ENCODE measurements at places on chromosomes 13 and 19.

DNA sequence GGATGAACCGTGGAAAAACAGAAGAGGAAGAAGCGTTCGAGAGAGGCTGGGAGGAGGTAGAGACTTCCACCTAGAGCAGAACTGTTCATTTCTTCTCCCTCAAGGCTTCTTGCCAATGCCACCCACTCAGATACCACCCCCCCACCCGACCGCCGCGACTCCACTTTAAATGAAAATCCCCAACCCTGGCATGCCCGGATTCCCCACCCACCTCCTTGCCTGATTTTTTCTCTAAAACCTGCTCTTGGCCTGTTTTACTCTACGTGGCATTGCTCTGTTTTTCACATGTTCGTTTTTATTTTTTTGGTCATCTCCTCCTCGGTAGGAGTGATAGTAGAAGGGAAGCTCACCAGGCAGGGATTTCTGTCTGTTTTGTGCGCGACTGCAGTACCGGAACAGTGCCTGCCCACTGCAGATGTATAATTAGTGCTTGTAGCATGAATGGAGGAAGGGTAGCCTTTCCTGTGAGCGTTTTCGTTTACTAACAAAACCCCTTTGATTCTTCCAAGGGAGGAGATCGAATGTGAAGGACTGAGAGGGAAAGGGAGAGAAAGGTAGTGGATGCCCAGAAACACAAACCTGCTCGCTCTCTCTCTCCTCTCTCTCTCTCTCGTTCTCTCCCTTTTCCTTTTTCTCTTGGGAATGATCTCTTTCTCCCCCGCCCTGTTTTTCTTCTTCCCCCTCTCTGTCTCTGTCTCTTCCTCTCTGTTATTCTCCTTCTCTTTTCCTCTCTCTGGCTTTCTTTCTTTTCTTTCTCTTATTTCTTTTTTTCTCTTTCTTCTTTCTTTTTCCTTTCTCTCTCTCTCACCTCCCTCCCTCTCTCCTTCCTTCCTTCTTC is 2.2 kb downstream of the CD70 start:
- DNase-seq, result no peak

DNA sequence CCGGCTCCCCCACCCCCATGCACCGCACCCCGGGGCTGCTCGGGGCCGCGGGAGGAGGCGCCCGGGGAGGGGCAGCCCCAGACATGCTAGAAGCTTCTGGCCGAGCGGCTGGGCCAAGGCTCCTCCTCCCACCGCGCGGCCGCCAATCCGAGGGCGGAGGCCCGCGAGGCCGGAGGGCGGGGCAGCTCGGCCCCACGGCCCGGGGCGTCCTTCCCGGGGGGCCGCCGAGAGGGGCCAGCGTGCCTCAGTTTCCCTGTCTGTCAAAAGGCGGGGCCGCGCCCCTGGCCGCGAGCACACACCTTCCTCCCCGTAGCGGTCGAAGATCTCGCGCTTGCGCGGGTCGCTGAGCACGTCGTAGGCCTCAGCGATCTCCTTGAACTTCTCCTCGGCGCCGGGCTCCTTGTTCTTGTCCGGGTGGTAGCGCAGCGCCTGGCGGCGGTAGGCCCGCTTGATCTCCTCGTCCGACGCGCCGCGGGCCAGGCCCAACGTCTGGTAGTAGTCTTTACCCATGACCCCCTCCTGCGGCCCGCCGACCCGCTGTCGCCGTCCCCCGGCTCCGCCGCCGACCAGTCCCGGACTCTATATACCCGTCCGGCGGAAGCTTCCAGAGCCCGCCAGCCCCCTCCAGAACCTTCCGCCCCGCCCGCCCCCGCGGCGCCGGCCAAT is at the start of gene DNAJB1:
Gene DNAJB1, minus strand, starts transcription at position 558 of the 666 bp plus-strand sequence. Its CDS starts 48 bp downstream, at position 510.
- peak; percentile 33 for DNase-seq

- DNase-seq, result no peak
These were observed 9.8 kb downstream of the SIGLEC10 start for GRCh38 chr19:51407511-51408131.

DNA sequence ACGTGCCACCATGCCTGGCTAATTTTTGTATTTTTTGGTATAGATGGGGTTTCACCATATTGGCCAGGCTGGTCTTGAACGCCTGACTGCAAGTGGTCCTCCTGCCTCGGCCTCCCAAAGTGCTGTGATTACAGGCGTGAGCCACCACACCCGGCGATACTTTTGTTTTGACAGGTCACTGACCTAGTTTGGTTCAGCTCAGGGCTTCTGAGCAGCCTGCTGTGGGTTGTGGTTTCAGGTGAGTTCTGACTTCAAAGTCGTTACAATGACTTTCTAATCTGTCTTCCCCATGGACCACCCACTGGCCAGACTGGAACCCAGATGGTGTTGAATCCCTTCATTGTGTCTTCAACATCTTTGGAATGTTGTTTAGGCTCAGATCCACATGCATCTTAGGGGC is 73.8 kb downstream of the TRPM4 start:
- no peak for DNase-seq

DNA sequence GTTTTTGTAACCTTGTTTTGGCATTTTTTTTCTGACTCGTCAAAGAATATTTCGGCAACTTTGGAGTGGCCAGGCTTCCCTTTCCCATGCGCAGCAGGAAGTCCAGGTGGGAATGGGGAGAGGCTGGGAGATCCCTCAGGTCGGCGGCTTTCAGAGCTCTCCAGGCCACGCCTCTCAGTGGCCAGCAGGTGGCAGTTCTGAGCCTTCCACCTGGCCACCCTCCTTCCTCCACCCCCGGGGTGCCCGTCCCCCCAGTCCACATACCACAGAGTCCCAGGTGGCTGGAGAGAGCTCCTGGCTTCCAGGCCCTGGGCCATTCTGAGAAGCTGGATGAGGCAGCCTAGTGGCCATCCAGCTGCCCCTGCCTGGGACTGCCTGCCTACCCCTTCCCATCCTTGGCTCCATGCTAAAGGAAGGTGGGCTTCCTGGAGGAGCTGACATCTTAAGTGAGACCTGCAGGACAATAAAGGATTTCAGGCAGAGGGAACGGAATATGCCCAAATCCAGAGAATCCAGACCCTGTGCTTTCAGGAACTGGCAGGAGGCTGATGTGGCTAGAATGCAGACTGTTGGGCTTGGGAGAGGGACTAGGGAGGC is 46.3 kb downstream of the CCNE1 start:
- DNase-seq, result no peak

DNA sequence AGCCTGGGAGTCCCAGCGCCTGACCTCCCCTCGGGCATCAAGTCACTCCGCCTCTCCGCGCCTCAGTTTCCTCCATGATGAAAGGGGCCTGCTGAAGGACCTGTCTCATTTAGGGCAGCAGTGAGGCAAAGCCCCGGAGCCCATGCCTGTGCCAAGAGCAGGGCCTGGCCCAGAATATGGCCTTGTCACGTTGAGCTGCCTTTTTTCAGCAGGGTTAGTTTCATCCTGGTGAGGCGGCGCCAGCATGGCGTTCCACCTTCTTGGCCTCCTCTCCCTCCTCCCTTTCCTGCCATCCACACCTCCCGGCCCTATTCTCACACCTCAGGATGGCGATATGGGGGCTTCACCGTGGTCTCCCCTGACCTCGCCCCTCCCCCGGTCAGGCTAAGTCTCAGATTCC is 30.2 kb downstream of the PAK4 start:
- DNase-seq, result no peak

DNA sequence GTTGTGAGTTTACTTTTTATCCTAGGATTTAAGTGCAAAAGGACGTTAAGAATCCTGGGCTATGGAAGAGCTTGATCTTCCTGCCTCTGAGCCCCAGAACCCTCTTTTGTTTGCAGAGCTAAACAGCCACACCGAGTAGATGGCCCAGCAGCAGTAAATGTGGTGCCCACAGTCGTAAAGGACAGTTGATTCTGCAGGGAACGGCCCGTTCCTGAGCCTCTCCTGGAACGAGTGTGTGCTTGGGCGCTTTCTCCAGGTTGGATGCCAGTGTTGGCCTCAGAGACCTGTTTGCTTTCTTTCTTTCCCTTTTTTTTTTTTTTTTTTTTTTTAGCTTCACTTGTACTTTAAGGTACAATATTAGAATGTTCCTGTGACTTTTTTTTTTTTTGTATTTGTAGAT is 41.7 kb downstream of the SPATA13 start:
- no peak for DNase-seq

GRCh38 chr13:20561741-20562140 is 5.2 kb upstream of the IFT88 start:
- DNase-seq, result no peak

DNA sequence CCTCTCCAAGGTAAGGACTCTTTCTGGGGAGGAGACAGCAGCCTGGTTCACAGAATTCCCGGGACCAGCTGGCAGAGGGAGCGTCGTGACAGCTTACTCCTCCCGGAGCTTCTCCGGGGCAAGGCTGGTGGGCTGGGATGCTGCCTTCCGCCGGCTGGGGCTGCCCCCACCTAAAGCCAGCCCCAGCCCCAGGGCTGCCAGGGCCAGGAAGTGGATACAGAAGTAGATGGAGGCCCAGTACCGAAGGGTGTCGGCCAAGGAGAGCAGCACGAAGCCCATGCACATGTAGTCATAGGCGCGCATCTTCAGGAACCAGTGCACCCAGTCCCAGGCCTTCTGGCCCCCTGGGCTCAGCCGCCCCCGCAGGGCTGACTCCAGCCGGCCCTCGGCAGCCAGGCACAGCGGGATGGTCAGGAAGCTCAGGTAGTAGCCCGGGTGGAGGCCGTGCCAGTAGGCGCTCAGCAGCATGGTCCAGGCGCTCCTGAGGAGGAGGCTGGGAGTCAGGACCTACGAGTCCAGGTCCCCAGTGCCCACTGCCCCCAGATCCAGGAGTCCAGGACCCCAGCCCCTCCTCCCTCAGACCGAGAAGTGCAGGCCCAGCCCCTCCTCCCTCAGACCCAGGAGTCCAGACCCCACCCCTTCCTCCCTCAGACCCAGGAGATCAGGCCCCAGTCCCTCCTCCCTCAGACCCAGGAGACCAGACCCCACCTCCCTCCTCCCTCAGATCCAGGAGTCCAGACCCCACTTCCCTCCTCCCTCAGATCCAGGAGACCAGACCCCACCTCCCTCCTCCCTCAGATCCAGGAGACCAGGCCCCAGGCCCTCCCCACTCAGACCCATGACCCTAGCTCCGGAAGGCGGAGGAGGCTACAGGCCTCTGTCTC is 1.2 kb upstream of the TMC4 start:
- DNase-seq, result no peak

DNA sequence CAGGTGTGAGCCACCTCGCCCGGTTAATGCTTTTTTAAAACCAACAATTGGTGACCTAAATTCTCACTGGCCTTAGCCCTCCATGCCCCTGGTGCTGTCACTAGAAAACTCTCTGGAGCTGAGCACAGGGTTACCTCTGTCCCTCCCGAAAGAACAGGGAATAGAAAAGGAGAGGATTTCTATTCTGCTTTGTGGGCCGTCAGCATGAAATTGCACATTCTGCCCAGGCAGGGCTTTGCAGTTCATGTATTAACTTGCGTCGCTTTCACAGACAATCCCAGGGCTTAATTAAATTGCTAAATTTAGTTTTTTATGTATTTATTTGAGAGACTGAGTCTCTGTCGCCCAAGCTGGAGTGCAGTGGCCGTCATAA is 583 bp upstream of the ZNF480 start:
- no peak for DNase-seq

GRCh38 chr19:48311384-48311783 is 14.0 kb upstream of the EMP3 start:
- DNase-seq, result no peak

GRCh38 chr13:95547531-95548167 is 4.9 kb upstream of the CLDN10 start:
- DNase-seq, result no peak

GRCh38 chr13:111275995-111276618 is 44.3 kb upstream of the TEX29 start:
- no peak for DNase-seq

- DNase-seq, result no peak
These were observed 3.3 kb upstream of the NAPA start for GRCh38 chr19:47518139-47518538.

- no peak for DNase-seq
These were observed 23.1 kb downstream of the FLT3 start for GRCh38 chr13:28077231-28077630.

GRCh38 chr19:10006752-10007323 is 3.5 kb downstream of the COL5A3 start:
- no peak for DNase-seq

GRCh38 chr13:79457948-79458347 is 23.0 kb upstream of the NDFIP2 start:
- DNase-seq, result no peak

DNA sequence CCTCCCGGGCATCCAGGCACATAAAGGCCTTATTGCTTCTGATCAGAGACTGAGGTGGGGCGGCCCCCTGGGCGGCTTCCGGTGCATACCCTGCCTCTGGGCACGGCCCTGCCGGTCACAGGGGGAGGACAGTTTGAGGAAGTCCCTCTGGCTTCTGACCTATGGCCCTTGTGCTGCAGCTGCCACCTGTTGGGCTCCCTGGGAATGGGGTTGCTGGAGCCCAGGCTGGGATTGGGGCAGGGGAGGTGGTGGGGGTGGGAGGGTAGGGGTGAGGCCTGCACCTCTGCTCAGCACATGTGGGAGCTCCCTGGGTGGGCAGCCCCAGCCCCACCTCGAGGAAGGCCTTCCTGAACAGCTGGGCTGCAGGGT is 10.7 kb downstream of the ANO8 start:
- DNase-seq, result no peak
